ENCODE measurements at places on chromosomes 1 and 21.

DNA sequence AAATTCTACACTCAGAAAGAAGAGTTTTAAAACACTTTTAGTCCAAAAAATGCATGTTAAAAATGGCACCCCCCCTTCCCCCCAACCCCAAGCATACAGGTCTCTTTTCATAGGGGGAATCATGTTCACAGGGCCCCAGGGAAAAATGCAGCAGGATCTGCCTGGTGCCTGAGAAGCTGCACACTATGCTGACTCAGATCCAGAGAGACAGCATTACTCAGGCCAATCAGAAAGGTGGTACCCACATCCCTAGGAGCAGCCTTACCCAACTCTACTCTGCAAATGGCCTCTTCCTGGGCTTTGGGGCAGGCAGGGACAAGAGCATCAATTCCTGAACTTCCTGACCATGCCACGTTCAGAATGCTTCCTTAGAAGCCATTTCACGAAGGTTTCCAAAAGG, 119.0 kb downstream of the HIVEP3 start:
- no peak for DNase-seq

GRCh38 chr1:28428990-28429520, 59.5 kb downstream of the PHACTR4 start:
- DNase-seq, result no peak

- DNase-seq, result no peak
Measured at GRCh38 chr1:54701066-54701465, 14.6 kb upstream of the TTC4 start.

DNA sequence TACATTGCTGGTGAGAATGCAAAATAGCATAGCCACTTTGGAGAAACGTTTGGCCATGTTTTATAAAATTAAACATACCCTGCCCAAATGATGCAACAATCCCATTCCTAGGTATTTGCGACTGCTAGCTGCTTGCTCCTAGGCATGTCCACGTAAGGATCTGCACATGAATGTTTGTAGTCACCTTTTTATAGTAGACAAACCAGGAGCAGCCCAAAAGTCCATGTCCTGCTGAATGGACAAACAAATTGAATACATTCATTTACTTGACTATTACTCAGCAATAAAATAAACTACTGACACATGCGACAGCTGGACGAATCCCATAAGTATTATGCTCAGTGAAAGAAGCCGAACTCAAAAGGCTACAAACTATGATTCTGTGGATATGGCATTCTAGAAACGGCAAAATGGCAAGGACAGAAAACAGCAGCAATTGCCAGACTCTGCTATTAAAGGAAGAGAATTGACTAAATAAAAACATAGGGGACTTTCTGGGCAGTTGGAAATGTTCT, 161.9 kb upstream of the GALNT2 start:
- DNase-seq, result no peak
